Hindlimb muscle (tissue), 1 donor: ENCODE measurements at places on chromosomes 16 and 17. TPM values are rescaled to one million over a fixed set of nuclear protein-coding genes. Genes with fewer than 3 reads are reported as not detected.

GRCh38 chr16:64617836-64618476, 503.9 kb downstream of the CDH11 start:
- no peak for DNase-seq

DNA sequence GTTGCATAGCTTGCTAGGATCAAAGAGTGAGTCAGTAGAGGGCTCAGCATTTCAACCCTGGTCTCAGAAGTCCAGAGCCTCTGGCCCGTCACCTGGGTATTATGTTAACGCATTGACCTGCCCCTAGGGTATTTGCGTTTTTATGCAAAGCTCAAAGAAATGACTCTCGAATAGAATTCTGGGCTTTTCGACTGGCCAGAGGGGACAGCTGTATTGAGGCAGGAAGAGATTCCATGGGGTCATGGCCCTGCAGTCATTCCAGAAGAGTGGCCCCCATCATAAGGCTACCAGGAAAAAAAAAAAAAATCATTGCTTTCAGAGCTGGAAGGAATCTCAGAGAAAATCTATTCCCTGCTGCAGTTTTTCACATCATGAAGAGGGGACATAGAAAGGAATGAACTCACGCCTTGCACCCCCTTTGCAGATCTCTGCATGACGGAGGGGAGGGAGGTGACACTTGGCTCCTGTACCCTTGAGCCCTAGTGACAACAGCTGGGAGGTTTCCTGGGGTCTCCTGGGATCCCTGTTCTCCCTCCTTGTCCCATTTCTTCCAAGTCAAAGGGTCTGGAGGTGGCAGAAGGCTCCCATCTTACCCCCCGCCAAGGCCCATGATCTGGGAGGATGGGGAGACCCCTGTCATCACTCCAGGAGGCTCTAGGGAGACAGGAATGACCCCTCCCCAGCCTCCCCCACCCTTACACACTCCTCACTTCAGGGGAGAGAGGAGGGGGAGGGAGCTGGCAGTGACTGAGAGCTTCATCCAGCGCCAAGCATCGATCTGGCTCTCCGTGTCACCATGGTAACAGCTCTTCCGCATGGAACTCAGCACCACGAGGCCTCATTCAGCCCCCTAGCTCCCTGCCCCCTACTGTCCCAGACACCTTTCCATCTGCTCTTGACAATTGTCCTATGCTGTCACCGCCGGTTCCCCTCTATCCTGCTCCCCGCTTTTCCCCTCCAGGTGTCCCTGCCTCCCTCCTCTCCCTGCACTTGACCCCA, 35.8 kb downstream of the GP2 start:
- DNase-seq: no peak

Gene TNFRSF17
- polyA plus RNA-seq: not detected

GRCh38 chr16:48632137-48632774, 22.3 kb upstream of the N4BP1 start:
- DNase-seq: no peak

Gene PRCD
- polyA plus RNA-seq: 4.6 TPM

GRCh38 chr17:5419959-5420653, at the start of gene RPAIN:
Gene RPAIN (plus strand): TSS chr17:5420182. CDS start chr17:5420211, 29 bp downstream.
- DNase-seq: peak; percentile 86

DNA sequence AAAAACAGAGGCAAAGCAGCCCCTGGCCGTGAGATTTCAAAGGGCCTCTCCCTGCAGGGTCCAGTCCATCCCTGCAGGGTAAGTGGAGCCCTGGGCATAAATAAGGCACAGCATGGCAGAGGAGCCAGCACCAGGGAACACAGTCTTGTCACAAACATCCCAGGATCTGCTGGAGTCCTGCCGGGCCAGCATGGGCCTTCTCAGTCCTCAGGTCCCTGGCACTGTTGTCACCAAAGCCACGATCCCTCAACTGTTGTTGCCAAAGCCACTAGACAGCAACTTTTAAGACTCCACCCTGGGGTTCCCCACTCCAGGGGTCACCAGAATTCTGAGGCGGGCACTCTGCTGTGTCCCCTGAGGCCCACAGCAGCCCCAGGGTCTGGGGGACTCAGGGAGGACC, 47.8 kb upstream of the BAHCC1 start:
- DNase-seq: no peak

Gene GFAP
- polyA plus RNA-seq: 0.71 TPM

Gene SLC5A11
- 0.10 TPM for polyA plus RNA-seq

GRCh38 chr17:80457236-80457856, 19.1 kb downstream of the NPTX1 start:
- DNase-seq: no peak

DNA sequence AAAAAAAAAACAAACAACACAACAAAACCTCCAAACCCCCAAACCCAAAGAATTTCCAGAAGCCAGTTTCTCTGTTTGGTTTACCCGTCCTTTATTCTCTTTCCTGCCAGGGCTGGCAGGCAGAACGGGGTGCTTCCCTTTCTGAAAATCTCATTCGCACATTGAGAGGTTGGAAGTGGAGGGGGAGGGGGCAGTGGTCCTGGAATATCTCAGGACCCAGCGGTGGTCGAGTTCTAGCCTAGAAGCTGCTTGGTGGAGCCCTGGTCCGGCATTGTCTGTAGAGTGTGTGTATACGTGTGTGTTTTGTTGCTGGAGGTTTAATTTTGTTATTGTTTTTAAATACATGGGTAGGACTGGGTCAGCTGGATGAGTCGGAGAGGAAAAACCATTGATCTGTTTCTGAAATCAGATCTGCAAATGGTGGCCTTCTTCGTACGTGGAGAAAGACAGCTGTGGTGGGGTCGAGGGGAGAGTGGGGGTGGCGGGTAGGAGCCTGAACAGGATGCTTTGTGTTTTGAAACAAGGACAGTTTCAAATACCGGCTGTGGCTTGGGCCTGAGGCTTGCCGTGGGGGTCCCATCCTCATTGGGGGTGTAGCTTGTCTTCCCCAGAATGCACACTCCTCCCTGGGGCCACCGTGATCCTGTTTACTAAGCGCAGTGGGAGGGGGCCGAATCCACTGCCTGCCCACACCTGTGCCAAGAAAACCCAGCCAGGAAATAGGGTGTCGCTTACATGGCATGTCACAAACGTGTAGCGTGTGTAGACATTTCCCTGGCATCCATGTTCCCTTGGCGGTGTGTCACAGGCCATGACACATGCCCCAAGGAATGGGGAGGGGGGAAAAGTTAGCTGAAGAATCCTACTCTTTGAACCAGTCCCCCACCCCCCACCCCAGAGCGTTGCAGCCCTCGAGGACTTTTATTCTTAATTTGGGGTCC, 1.6 kb downstream of the CMIP start:
- DNase-seq: no peak

DNA sequence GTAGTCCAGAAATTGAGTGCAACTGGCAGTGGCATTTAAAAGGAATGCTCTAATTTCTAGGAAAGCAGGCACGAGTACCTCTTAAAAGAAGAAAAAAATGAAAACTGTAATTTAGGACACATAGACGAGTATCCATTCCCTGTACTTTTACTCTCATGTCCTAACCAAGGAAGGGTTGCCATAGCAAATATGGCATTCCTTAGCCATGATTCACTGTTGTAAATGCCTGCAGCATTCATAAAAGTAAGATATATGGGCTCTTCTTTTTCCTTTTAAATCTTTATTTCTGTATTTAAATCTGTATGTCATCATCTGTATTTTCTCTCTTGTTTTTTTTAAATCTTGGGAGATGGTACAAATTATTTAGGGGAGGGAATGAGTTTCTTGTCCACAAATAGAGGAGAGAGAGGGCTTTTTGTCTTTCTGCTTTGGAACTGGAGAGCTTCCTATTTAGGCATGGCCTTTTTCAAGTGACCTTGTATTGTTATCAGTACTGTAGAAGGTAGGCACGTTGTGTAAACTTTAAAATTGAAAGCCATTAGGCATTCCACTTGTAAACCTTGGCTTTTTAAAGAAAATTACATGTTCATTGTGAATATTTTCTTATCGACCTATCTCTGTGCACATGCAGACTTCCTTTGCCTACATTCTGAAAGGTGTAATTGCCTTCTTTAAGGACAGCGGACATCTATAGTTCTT, 50.0 kb downstream of the TENT4B start:
- peak; percentile 67 for DNase-seq
